Activated T-helper 17 cell treated with anti-CD3 and anti-CD28 coated beads, Interleukin-2, amount 50 U/mL, for 72 hours (primary cell): ENCODE measurements at places on chromosomes 7 and 10.

DNA sequence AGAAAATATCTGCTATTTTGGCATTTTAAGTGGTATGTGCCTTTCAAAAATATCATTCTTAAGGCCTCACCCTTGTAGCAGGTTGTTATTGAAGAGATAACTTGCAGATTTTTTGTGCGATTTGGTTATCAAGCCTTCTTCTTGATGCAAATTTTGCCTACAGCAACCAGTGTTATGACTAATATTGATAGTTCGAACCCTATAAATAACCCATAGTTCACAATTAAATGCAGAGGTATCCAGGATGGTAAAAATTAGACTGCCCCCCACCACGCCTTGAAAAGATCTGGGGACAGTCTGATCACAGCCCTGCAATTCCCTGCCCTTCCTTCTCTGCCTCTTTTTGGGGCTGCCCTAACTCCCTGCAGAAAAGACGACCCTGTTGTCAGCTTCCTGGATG, 28.4 kb upstream of the RAPGEF5 start:
- ATAC-seq = no peak

DNA sequence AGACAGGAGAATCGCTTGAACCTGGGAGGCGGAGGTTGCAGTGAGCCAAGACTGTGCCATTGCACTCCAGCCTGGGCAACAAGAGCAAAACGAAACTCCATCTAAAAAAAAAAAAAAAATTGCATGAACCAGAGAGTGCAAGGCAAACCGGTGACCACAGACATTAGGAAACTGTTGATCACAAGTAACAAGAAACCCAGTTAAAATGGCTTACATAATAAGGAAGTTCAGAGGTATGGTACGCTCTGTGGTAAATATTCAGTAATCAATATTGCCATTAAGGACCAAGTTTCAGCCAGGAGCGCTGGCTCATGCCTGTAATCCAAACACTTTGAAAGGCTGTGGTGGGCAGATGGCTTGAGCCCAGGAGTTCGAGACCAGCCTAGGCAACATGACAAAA, 9.2 kb upstream of the NT5C2 start:
- ATAC-seq = no peak

DNA sequence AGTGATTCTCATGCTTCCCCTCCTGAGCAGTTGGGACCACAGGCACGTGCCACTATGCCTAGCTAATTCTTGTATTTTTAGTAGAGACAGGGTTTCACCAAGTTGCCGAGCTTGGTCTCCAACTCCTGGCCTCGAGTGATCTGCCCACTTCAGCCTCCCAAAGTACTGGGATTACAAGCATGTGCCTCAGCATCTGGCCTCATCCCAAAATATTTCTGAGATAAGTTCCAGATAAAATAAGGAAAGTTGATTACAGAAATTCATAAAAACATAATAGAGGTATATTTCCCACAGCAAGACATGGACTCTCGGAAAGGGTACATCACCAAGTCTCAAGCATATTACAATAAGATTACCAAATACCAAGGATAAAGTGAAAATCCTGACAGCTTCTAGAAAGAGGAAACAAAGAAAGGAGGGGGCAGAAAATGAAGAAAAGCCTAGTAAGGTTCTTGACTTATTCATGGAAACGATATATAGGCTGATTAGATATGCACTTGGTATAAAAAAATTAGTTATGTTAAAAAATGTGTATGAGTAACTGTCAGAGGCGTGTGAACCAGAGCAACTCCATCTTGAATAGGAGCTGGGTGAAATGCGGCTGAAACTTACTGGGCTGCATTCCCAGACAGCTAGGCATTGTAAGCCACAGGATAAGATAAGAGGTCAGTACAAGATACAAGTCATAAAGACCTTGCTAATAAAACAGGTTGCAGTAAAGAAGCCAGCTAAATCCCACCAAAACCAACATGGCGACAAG, 35.0 kb downstream of the IQUB start:
- ATAC-seq = no peak

DNA sequence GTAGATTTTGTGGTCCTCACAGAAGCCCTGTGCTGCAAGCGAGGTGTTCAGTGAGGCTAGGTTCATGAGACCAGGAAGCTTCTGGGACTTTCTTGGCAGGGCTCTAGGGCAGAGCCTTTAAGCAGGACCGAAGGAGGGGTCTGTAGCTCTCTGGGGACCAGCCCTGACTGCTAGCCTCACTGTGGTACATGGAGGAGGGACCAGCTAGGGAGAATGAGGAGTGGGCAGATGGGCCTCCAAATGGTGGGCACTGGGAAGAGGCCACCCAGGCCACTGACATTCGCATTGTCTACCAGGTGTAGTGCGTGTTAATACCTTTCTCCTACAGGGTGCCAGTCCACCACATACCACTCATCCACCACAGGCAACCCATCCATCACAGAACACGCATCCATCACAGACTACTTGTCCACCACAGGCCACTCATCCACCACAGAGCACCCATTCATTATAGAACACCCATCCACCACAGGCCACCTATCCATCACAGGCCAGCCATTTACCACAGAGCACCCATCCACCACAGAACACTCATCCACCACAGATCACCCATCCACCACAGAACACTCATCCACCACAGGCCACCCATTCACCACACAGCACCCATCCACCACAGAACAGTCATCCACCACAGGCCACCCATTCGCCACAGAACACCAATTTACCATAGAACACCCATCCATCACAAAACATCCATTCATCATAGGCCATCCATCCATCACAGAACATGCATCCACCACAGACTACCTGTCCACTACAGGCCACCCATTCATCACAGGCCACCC, 31.6 kb upstream of the ZNF488 start:
- peak; percentile 77 for ATAC-seq

- ATAC-seq = no peak
Measured at GRCh38 chr10:25191162-25191895, 16.5 kb downstream of the GPR158 start.

DNA sequence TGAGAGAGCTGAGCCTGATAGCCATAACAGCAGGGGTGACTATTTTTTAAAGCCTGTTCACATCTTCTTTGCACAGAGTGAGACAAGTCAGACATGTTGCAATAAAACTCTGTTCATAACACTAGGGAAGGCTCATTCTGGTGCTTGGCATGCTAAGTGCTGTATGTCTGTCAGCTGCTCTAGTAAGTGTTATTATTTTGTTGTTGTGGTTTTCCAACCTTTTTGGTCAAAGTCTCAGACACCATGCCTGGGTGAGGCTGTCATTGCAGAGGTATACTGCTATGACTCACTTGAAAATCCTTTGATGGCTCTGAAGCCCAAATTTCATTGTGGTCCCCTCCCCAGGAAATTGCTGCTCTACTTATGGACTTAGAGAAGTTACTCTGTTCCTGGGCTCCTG, 129.7 kb downstream of the ADRA2A start:
- ATAC-seq = no peak

DNA sequence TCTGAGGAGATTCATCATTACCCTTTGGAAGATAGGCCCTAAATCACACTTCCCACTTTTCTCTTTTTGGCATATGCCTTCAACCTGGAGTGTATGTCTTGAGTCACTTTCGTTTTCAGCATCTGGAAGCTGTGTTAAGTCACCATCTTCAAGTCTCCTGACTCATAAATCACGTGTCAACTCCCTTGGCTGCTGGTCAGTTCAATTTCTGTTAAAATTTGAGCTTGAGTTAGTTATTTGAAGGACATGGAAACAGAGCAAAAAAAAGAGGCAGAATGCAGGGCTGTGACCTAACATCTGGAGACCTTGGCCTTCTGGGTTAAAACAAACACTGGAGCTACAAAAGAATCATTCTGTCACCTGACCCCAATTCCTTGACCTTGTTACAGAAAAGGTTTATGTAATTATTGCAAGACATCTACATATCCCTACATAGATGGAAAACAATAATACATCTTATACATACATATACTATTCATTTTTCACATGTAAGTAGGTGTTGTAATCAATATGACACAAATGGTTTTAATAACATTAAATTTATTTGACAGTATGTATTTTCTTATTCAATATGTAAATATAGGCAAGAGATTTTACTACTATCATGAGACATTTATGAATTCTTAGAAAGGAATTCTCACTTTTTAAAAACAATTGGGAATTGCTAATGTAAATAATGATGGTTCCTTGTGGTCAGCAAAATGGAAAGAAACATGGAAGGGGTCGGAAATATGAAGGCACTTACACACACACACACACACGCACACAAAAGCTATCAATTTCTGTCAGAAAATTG, 169.7 kb upstream of the PHYHIPL start:
- no peak for ATAC-seq

DNA sequence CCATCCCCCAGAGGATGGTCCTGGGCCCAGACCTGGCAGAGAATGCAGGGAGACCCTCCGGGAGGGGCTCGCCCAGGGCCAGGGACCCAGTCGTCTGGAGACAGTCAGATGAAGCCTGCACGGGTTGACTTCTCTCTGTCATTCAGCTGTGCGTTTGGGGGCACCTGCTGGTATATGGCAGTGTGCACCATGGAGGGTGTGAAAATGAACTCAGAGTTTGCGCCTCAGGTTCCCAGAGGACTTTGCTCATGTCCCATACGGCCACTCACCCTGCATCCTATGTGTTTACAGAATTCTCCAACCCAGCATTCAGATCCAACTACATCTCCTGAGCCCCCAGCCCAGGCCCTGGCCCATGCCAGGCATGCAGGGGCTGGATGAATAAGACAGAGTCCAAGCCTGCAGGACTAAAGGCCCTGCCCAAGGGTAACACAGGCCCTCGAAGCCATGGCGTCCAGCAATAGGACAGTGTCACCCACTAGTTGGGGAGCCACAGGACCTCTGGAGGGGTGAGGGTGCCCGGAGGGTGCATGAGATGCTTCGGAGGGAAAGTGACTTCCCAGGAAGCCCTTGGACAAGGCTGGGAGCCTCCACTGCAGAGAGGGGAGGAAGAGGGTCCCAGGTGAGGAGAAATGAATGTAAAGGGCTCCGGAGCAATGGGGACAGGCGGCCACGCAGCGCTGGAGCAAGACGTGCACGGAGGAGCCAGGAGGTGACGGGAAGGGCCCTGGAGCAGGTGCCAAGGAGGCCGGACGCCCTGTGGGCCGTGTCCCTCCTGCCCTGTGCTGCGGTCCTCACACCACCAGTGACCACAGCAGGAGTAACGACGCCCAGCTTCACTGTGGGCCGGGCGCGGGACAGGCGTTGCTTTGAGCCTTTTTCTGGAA, 36.3 kb downstream of the CALML3 start:
- no peak for ATAC-seq

GRCh38 chr10:90621577-90621976, 236.3 kb downstream of the HTR7 start:
- ATAC-seq = no peak

DNA sequence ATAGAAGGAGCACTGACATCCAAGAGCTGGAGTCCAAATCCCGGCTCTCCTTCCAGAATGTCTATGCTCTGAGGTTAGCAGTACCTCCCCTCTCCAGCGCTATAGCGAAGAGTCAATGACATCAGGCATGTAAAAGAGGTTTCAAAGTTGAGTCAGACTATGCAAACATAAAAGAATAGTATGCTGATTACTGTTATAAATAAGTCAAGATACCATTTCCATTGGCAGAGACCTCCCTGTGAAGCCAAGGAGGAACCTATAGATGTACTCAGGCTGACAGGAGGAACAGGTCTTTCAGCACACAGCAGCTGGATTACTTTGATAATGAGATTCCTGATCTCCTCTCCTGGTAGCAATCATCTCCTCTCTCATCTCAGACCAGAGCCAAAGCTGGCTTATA, 103.9 kb upstream of the EFCAB10 start:
- ATAC-seq = peak; percentile 42

DNA sequence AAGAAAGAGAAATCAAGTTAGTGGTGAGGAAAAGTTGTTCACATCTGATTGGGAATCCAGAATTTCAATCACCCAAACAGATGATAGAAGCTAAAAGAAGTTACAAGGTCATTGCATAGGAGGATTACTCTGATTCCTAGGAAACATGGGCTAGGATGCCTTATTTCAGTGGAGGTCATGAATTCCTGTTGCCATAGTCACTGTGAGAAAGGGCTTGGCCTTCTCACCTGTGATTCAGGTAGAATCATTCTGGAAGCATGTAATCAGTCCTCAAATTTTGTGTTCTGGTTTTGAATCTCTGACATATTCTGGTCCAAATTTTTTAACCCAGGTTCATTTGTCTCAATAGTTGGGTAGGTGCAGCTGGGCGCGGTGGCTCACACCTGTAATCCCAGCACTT, 4.3 kb upstream of the NUB1 start:
- ATAC-seq = no peak

DNA sequence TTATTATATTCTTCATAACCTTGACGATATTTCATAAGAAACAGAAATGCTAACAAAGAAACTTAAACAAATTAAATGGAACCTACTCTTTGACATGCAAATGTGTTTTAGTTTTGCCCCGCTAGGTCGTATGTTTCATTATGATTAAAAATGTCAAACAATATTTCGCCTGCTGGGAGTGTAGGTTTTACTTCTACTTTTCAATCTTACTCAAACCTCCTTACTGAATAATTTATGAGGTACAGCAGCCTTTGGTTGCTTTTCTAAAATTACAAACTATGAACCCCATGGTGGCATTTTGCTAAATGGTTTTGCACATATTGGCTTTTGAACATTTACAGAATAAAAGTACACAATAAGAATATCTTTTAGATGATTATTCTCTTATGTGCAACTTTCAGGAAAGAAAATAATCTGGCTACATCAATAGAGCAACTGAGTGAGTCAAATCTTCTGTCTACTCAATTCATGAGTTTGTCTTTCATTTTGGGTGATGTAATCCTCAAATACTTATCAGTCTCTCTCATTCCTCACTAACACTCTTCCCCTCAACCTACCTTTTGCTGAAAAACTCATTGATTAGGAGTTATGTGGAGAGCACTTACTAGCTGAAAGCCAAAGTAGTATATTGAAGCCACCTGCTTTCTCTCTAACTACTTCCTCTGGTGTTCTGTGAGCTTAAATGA, 1226.4 kb downstream of the XPNPEP1 start:
- no peak for ATAC-seq

- ATAC-seq = no peak
Measured at GRCh38 chr7:20236790-20237189, 19.6 kb upstream of the MACC1 start.

DNA sequence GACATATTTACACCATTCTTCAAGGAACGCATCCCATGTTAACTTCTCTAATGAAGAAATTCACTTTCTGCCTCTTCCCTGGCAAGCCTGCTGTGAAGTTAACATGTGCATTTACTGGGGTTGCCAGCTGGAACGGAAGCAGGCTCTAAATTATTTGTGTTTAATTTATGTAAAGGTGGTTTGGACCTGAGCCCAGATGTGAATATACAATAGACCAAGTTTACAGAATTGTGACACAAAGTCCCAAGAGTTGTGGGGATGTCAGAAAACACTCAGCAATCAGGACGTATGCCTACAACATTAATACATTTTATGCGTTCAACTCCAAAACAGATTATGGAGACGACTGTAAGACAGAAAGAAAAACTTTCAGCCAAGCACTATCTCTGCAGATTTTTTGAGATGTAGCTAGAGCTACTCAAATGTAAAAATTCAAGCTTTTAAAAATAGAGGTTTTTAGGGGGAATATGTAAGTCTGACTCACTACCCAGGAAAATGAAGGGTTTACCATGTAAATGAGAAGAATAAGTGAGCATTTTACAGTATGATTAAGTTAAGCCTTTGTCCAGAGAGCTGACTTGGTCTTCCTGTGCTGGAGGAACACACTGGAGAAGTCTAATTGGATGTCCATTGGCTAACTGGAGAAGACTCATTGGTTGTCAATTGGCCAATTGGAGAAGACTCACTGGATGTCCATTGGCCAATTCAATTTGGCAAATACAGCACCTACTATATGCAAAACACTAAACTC, 19.5 kb downstream of the NRP1 start:
- ATAC-seq = no peak
